ENCODE measurements at places on chromosomes 3 and 15.

DNA sequence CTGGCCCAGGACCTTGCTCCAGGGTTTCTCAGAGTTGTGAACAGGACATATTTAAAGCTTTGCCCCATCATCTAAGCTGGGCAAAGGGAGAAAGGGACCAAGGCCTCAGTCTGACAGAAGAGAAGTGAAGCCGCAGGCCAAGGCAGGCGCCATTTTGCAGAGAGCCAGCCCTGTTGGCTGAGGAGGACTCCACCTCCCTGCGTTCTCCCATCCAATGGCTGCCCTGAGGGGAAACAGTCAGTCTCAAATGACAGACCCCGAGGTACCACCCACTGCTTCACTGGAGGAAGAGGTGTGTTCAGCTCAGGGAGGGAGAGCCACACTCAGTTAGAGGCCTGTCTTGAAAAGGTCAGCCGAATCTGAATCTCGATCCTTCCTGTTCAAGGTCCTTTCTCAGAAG is 86.1 kb downstream of the ADAMTS17 start:
- DNase-seq: no peak

- DNase-seq: no peak
Observed at GRCh38 chr15:63872759-63873510, 39.2 kb upstream of the HERC1 start.

GRCh38 chr3:190807719-190808375 is 54.6 kb downstream of the GMNC start:
- DNase-seq: no peak

- no peak for DNase-seq
Observed at GRCh38 chr3:37067577-37067976, 74.3 kb downstream of the MLH1 start.

DNA sequence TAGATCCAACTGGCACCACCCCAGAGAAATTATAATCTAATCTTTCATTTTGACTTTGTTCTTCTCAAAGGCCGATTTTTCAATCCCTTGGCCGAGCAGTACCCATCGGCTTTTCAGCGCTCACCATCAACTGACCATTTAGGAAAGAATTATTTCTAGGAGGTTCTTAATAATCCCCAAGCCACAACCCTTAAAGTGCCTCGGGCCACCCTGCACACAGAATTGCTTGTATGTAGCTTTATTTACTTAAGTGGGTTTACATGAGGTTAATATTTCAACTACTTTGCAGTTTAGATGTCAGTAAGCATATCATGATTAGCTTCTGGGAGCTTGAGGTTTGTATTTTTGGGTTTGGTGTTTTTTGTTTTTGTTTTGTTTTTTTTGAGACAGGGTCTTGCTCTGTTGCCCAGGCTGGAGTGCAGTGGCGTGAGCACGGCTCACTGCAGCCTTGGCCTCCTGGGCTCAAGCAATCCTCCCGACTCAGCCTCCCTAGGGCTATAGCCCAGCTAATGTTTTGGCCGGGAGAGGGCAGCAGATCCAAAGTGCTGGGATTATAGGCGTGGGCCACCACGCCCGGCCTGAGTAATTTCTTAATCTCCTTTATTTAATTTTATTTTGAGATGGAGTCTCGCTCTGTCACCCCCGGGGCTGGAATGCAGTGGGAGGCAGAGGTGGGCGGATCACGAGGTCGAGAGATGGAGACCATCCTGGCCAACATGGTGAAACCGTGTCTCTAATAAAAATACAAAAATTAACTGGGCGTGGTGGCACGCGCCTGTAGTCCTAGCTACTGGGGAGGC is 801 bp upstream of the CDAN1 start:
- no peak for DNase-seq

- DNase-seq: no peak
Observed at GRCh38 chr3:145902166-145902565, 258.8 kb downstream of the PLOD2 start.

DNA sequence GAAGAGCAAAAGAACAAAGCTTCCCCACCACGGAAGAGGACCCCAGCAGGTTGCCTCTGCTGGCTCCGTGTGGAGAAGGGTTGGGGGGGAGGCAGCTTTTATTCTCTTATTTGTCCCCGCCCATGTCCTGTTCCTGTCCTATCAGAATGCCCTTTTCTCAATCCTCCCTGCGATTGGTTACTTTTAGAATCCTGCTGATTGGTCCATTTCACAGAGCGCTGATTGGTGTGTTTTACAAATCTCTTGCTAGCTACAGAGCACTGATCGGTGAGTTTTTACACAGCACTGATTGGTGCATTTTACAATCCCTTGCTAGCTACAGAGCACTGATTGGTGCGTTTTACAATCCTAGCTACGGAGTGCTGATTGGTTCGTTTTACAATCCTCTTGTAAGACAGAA is 100.6 kb upstream of the KLF13 start:
- DNase-seq: no peak

DNA sequence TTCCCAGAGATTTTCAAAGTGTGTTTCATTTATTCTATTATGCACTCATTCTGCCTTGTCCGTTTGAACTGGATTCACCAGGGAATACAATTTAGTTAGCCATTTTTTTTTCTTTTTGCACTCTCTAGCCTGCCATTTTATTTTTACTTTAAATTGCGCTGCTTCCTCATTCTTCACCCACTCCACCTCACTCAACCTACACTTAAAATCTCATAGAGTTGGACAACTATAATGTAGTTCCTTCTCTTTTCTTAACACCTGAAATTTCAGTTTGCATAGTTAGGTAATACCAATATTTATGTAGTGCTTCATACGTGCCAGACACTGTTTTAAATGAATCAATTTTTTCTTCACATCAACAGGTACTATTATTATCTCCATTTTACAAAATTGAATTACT is 42.4 kb upstream of the CMC1 start:
- no peak for DNase-seq

DNA sequence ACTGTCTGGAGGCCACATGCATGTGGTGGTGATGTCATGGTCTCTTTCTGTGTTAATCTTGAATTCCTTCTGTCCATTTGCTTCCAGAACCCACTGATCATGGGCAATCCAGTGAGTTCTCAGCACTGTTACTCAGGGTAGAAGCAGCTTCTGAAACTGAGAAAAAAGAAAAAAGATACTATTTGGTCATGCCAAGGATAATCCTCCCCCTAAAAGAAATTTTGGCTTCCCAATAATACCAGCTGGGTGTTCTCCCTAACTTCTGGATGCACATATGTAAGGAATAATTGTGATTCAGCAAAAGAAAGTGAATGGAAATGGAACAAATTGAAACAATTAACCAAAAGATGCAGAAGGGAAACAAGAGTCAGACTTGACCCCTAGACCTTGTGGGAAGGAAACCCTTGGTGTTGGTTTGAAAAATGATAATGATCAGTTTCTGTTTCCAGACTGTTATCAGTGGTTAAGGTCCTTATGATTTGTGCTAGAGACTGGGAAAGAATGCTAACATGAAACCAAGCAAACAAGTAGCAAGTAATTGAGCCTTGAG is 92.3 kb downstream of the RBMS3 start:
- no peak for DNase-seq

DNA sequence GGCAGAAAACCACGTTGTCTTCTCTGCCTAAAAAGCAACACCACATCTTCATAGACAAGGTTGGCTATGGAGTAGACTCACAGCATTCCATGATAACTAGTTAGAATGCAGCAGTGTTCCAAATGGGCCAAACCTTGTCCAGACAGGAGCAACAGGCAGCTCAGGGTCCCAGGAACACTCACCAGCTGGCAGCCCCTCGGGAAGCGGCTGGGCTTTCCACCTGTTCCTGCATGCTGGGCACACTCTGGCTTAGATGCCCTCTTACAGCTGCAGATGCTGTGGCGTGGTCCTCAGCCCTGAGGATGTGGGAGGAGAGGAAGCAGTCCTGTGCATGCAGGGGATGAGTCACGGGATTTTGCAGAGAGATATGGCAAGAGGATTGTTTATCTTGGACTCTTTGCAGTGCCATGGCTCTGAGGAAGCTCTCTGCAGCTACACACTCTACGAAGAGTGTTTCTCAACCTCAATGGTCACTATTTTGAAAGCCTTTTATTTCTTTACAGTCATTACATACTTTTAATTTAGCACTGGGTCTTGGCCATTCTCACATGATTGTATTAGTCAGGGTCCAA is 11.3 kb downstream of the NRROS start:
- DNase-seq: no peak

DNA sequence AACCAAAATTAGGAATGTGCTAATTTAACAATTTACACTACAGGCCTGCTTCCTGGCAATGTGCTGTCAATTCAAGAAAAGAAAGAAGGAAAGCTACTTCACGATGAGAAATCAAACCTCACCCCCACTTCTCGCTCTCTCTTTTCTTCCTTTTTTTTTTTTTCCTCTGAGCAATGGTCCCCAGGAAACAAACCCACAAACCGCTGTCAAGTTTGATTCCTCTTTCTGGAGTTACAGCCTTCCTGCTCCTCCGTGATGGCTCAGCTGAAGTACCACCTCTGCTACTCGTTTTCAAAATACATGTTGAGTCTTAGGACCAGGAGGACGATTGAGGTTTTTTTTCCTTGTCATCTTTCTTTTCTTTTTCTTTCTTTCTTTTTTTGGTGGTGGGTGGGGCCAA is 3.4 kb upstream of the TRIM71 start:
- no peak for DNase-seq

DNA sequence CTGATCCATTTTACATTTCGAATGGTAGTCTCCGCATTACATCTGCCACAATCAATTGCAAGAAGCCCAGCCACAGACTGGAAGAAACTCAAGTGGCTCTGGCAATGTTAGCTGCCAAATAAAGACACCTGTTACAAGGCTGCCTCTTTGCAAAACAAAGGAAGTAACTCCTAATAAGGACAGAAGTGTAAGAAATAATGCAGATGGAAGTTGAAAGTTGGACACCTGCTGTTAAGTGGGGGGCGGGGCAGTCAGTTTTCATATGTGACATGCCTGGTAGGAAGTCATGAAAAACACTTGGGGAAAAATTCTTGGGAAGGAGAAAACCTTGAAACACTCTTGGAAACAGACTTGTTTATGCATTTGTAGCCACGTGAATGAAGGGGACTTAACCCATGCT is 54.1 kb upstream of the ATP2C1 start:
- no peak for DNase-seq

- DNase-seq: no peak
Observed at GRCh38 chr3:77001062-77001701, 38.7 kb upstream of the ROBO2 start.

GRCh38 chr3:115562636-115563267 is 60.6 kb upstream of the GAP43 start:
- DNase-seq: no peak

GRCh38 chr3:32709346-32709745 is 24.4 kb downstream of the CNOT10 start:
- DNase-seq: no peak

GRCh38 chr3:23867400-23867799 is 49.4 kb downstream of the NKIRAS1 start:
- no peak for DNase-seq

DNA sequence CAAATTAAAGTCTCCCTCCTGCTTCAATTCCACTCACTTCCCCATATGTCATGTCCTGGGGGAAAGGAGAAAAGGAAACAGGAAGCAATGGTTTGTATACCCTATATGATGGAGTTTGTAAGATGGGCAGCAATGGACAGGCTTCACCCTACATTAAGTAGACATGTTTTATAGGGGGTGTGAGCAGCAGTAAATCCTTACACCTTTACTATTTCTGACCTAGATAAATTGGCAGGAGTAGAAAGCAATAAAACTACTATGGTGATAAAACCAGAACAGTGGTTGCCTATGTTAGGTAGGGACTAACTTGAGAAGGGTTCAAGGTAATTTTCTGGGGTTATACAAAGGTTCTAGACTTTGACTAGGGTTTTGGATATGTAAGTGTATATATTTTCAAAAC is 301.7 kb downstream of the GBE1 start:
- no peak for DNase-seq

GRCh38 chr15:37548116-37548515 is 386.3 kb upstream of the TMCO5A start:
- no peak for DNase-seq

GRCh38 chr15:74777769-74778598 is 3.9 kb upstream of the CSK start:
- DNase-seq: no peak

DNA sequence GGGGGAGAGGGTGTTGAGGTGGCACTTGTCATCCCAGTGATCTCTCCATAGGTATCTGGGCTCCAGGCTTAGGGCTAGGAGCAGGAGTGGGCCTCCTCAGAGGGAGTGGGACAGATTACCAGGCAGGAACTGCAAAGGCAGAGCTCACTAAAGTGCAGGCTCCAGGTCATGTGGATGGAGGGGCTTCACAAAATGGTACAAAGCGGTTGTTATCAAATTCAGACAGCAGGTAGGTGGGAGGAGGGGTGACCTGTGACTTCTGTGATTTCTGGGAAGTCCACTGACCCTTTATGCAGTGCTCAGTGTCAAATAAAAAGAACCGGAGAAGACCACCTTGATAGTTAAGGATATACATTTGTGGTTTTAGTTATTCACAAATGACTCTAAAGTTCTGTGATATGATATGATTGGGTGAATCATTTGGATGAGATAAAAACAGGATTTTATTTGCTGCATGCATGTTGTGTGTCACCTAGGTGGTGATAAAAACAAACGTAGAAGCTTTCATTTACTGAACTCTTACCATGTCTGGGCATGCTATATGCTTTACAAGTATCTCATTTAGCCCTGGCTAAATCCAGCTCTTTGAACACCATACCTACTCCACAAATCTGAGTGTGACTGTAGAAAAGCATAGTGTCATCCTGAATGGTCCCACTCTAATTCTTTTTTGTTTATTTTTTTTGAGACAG is 20.2 kb downstream of the ST6GAL1 start:
- DNase-seq: no peak

DNA sequence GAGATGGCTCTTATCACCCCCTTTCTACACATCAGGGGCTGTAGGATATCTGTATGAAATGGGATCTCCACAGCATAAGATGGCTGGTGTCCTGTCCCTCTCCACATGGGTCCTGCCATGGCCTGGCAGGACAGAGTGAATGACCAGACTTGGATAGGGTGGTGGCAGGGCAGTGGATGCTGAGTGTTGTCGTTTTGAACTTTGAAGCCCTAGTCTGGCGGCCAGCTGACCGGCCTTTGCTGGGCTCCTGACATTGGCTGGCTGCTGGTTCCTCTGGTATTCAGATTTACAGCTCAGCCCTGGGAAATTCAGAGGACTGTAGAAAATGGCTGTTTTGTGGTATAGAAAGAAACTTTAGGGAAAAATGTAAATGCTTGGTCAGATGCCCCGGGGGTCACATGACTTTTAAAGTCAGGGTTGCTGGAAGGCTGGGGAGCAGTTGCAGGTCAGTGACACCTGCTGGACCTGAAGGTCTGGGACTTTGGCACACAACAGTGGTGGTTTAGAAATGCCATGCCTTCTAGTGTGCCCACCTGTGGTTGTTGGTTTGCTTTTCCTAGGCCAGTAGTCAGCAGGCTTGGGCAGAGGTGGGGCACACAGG is 13.5 kb upstream of the PGPEP1L start:
- no peak for DNase-seq

GRCh38 chr15:66633041-66633937 is 67.5 kb upstream of the LCTL start:
- no peak for DNase-seq

All from stimulated activated CD8-positive, alpha-beta memory T cell treated with anti-CD3 and anti-CD28 coated beads, Interleukin-2, amount 100 ng/mL, for 1 hour (primary cell).